ENCODE measurements at places on chromosomes 7 and 10. TPM values are rescaled to one million over a fixed set of nuclear protein-coding genes. Genes with fewer than 3 reads are reported as not detected.

GRCh38 chr10:18449611-18450026 is 201.8 kb downstream of the NSUN6 start:
- DNase-seq: no peak

GRCh38 chr10:26650406-26650805 is 47.1 kb upstream of the PDSS1 start:
- DNase-seq: no peak

DNA sequence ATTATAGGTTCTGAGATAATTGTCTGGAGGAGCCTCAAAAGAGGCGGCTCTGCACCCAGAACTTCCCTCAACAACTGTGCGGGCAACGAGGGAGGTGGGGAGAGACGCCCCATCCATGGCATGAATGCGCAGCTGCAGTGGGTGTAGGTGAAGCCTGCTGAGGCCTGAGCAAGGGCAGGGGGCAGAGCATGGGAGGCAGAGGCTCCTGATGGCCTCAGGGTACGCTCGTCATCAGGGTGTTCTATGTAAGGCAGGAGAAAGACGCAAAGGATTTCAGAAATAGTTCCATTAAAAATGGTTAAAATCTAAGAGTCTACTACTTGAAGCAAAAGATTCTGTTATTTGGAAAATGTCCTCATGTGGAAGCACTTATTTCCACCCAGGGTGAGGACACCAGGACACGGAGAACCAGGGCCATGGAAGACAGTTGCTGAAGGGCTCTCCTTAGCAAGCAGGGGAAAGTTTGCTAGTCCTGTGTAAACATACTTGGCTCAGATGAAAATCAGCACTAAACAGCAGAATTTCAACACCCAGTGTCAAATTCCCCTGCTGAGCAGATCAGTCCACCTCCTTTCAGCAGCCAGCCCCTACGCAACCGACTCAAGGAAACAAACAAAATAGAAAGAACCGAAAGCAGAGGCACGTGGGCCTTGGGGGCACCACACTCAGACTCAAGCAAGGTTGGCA is 18.9 kb downstream of the INSIG1 start:
- no peak for DNase-seq

DNA sequence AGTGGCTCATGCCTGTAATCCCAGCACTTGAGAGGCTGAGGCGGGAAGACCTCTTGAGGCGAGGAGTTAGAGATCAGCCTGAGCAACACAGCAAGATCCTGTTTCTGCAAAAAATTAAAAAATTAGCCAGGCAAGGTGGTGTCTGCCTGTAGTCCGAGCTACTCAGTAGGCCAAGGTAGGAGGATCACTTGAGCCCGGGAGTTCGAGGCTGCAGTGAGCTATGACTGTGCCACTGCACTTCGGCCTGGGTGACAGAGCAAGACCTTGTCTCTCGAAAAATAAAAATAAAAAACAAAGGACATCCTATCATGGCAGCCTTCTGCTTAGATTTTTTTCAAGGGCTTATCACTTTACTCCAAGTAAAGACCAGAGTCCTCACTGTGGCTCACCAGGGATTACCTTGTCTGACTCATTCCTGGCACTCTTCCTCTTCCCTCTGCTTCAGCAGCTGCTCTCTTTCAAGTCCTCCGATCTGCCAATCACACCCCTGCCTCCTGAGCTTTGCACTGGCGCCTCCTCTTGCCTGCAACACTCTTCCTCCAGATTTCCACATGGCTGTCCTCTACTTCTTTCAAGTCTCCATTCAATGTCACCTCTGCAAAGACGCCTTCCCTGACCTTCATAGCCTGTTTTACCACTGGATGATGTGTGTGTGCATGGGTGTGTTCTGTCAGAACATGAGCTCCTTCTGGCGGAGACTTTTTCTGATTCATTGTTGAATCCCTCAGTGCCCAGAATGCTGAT is 7.7 kb downstream of the PRTFDC1 start:
- no peak for DNase-seq

GRCh38 chr10:115171392-115171960 is 78.3 kb downstream of the ATRNL1 start:
- DNase-seq: peak; percentile 24

DNA sequence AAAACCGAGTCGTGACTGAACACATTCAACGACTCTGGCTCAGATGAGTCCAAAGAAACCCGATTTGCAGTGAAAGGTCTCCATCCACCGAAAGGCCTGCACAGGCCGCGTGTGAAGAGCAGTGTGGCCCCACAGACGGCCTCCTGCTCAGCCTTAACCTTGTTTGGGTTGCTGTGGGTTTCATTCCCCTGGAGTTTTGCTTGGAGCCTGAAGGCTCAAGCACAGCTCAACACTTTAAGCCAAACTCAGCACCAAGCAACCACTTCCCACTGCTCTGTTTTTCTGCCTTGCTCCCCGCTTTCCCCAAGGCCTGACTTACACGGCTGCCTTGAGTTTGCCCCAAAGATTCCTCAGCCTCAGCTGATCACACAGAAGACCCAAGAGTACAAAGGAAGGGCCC is 398.2 kb upstream of the NFE2L3 start:
- no peak for DNase-seq

DNA sequence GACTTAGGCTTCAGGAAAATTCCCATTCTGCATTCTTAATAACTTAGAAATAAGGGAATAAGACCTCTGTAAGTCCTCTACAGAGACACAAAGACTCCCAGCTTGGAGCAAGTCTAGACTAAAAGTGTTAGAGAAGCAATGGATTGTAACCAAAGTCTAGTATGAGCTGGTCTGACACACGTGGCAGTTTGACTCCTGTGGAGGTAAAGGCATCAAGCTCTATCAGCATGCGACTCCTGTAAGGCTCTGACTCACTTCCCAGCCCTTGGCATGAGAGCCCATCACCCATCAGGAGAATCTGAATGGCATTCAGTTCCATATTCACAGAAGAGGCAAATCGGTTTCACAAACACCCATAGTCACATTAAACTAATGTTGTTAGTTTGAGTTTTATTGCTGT is 4.4 kb upstream of the VSTM4 start:
- DNase-seq: no peak

DNA sequence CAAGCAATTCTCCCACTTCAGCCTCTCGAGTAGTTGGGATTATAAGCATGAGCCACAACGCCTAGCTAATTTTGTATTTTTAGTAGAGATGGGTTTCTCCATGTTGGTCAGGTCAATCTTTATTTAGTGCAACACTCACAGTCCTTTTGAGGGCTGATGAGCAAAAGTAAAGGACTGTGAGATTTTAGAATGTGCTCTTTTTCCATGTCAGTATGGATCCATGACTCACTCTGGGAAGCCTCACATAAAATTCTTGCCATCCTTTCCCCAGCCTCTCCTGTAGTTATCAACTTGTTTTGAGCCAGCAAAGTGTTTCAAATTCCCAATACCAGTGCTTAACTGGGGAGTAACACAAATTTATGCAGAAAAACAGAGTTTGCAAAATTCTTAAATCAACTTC is 135.8 kb upstream of the CXCL12 start:
- DNase-seq: no peak

DNA sequence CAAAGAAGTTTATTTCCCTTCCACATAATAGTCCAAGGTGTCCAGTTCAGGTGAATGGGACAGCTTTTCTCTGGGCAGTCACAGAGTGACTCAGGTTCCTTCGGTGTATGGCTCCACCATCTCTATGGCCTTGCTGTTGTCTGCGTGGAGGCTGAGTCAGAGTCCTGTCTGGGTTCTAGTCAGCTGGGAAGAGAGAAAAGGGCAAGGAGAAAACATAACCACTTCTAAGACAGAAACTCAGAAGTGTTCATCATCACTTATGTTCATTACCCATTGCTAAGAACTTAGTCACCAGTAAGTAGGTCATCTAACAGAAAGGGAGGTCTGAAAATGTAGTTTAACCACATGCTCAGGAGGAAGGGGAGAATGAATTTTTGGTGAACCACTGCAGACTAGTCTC is 32.4 kb upstream of the CCDC7 start:
- no peak for DNase-seq

- peak; percentile 36 for DNase-seq
Observed at GRCh38 chr10:79285315-79286197, 61.7 kb upstream of the PPIF start.

DNA sequence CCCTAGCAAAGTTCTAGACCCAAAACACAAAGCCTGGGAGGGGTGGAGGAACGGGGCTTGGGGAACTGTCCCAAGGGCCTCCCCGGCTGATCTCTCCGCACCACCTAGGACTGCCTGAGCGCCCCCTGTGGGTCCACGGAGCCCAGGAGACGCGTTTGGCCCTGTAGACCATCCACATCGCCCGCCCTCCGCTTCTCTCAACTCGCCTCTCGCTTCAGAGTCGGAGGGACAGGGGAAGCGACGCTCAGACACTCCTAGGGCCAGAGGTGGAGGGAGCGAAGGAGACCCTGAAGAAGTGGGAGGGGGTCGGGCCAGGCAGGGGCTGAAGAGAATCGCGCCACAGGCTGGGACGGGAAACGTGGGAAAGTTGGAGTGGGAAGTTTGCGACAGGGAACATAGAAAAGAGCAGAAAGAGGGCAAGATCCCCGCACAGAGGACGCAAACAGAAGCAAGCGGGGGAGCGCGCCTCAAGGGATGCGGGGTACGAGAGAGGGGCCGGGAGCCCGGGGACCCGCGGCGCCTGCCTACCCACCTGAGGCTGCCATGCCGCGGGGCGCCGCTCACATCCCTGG is 378 bp downstream of the PIK3AP1 start:
- peak; percentile 94 for DNase-seq

DNA sequence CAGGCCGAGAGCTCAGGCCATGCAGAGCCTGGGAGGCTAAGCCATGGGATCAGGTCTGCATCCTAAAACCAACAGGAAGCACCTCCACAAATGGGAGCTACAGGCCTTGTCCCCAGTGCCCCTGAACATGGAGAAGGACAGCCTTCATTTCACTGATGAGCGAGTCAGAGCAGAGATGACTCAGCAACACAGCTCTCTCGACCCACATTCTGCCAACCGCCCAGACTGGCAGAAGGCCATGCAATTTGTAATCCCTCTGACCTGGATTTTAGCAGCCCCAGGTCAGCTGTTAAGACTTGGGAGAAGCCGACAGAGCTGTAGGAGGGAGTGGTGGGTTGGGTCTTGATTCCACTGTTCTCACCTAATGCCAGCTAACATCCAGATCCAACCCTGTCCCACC is 25.5 kb downstream of the VOPP1 start:
- DNase-seq: no peak

DNA sequence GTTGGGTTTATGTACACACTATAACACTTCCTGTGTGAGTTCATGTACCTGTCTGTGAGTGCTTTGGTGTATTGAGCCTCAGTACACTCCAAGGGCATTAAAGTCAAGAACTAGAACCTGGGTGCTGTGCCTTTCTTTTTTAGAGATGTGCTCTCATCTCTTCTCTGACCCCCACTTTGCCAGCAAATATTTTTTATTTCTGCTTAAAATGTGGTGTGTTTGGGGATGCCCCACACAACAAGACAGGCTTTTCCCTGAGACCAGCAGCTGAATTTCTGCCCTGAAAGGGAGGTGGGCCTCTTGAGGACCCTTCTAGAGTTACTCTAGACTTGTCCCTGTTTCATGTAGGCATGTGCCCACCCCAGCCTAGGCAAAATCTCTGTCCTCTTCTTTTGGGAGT is 14.3 kb downstream of the KCTD7 start:
- no peak for DNase-seq

DNA sequence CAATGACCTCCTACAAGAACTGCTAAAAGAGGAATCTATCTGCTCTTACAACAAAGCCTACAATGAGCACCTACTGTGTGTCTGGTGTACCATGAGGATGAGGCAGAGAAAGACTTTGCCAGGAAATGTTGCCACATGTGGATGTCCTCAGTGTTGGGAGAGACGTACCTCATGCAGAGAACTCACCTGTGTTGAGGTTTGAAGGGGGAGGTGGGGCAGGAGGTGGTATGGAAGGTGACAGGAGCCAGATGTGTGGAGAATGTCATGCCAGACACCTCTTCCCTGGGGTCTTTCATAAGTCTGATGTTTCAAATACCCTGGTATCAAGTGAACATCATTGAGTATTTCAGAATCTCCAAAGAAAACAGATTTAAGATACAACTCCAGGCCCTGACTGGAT is 220.1 kb upstream of the RNF32 start:
- DNase-seq: no peak

GRCh38 chr10:49062229-49062628 is 53.1 kb downstream of the VSTM4 start:
- DNase-seq: no peak

- DNase-seq: no peak
Observed at GRCh38 chr7:96337519-96337918, 15.6 kb upstream of the SLC25A13 start.

GRCh38 chr10:2623675-2624274 is 443.6 kb upstream of the PFKP start:
- no peak for DNase-seq

GRCh38 chr10:954396-954795 is 22.9 kb upstream of the LARP4B start:
- DNase-seq: no peak

- no peak for DNase-seq
Observed at GRCh38 chr7:131562941-131563340, 6.5 kb upstream of the PODXL start.

GRCh38 chr10:78033637-78034470 is at the start of gene RPS24:
Gene RPS24 (plus strand): TSS chr10:78033863. CDS start chr10:78033902, 39 bp downstream.
- DNase-seq: peak; percentile 98

DNA sequence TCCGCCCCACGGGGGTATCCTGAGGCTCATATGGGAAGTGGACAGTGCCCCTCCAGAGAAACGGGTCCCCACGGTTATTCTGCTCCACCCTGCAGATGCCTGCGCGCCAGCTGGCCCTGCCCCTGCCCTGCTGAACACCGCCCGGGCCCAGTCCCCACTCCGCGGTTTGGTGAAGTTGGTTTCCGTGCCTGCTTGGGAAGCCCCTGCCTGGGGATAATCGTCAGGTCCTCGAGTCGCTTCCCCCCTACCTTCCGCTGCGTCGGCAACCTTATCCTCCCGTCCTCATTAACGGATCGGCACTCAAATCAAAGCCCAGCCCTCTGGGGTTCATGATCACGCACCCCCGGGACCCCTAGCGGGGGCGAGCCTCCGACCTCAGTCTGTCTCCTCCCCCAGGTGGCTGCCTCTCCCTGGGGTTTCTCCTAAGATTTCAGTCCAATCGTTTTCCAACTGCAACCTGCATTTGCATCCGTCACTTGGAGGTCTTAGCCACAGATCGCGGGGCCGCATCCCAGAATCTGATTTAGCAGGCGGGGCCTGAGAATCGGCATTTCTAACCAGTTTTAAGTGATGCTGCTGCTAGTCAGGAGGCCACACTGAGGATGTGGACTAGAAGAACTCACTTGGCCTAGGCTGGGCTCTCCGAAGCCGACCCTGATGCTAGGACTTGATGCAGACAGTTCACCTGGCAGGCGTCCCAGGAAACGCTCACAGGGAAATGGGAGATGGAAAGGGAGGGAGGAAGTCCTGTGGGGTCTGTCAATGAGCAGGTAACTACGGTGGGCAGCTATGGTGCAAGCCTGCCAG is 27.6 kb downstream of the WDR86 start:
- DNase-seq: no peak

GRCh38 chr7:157526913-157527634 is 190.3 kb downstream of the DNAJB6 start:
- DNase-seq: no peak

Gene GATA3
- total RNA-seq: not detected

Gene ELFN1
- total RNA-seq: not detected

Gene SYT15B
- total RNA-seq: 0.37 TPM

Gene SGMS1
- 57.5 TPM for total RNA-seq

Gene IFIT1B
- not detected for total RNA-seq

Gene TMEM178B
- total RNA-seq: not detected

Gene FEZF1
- total RNA-seq: not detected

Gene AZGP1
- 0.44 TPM for total RNA-seq

Gene PRKAG2
- total RNA-seq: 5.8 TPM

Gene BTBD16
- total RNA-seq: not detected

Gene SLC16A9
- not detected for total RNA-seq

Gene PRRT4
- total RNA-seq: not detected

Gene CYP2W1
- 1.3 TPM for total RNA-seq

All from OCI-LY7 (cell line).